Stimulated activated CD8-positive, alpha-beta memory T cell treated with anti-CD3 and anti-CD28 coated beads, Interleukin-4, amount 100 ng/mL, for 1 hour (primary cell): ENCODE measurements at places on chromosomes 2 and 18.

- DNase-seq, result no peak
Measured at GRCh38 chr2:165803123-165803760, 9.2 kb upstream of the GALNT3 start.

DNA sequence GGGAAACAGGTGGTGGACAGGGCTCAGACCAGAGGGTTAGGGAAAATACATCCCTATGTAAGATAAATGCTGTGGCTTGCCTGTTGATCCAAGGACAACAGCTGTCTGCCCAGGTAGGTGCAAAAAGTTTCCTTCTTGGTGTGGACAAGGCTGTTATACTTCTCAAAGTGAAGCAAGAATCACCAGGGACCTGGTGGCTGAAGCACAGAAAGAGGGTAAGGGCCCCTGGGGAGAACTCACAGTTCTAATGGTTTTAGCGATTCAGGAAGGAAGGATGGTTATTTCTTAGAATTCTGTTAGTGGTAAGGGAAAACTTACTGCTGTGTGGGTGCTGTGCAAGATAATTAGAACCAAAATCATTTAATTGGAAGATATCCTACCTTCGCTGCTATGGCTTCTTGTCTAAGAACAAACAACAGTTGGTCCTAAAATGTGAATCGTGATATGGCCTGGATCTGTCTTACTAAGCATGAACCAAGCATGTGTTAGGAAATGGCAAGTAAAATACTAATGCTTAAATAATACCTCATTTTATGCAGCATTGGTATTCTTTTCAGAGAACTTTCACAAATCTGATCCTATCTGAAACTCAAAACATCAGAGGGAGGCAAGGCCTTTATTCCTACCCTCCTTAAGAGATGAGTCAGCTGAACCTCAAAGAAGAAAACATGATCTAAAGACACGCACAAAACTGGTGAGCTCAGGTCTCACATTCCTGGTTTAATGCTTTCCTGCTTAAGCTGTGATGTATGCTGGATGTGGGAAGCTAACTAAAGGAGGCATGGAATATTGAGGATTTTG is 159.2 kb upstream of the THUMPD2 start:
- DNase-seq, result no peak

DNA sequence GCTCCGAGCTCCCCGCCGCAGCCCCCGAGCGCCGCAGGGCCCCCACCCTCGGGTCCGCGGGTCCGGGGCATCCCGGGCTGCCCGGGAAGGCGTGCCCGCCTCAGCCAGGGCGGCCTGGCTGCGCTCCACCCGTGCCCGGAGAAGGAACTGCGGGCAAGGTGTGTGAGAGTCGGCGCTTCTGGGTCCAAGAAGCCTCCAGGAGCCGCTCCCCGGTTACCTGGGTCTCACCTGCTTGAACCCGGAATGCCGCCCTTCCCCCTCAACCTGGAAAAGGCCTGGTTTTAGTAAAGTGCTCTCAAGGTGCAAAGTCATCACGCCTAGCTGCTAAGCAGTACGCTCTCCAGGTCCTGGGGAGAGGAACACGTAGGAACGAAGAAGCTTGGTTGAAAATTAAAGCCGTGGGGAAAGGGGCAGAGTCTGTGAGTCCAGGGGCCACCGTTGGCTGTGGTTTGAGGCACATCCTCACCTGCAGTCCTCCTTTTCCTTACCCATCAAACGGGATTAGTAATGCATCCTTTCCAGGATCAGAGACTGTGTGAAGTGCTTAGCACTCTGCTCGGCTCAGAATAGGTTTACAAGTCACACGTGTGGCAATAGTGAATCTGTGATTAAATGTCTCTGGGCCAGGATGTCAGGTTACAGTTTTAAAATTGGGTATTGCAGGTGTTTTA is 1.2 kb downstream of the ASAP2 start:
- no peak for DNase-seq

GRCh38 chr2:173165443-173166238 is 90.0 kb downstream of the MAP3K20 start:
- no peak for DNase-seq

GRCh38 chr2:26754972-26755670 is 9.0 kb upstream of the SLC35F6 start:
- no peak for DNase-seq

DNA sequence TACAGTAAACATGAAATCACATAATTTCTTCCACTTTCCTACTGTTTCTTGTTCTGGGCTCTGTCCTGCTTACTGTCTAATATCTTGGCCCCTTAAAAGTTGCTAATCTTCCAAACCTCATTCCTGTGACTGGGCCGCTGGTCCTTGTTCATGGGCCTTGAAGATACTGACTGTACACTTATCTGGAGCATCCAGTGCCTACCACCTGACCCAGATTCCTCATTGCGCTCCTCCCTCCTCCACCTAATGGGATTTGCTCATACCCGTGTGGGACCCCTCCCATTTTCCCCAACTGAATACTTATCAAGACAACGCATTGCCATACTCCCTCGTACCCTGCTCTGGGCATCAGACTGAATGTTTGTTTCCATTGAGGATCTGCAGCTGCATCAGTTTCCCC is 6.1 kb upstream of the IL37 start:
- DNase-seq, result no peak

DNA sequence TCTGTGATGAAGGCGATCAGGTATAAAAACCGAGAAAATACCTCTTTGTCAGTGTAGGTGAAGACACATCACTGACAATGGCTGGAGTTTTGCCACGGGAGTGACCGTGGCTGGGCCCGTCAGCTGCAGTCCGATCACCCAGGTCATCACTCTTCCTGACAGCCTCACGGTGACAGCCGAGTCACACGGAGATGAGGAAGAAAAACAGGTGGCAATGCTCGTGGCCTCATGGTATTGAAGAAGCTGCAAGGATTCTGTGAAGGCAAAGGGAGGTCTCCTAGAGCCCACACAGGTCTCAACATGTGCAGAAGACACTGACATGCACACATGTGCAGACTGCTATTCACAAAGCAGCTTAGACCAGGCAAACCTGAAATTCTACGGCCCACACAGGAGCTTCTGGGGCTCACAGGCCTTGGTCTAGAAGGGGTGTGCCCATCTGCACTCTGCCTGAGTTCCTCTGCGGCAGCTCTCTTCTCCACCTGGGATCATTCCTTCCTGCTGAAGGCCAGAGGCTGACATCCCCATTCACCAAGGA is 7.4 kb downstream of the COPS9 start:
- no peak for DNase-seq

- DNase-seq, result no peak
Measured at GRCh38 chr18:3044931-3045698, 32.2 kb upstream of the LPIN2 start.

- no peak for DNase-seq
Measured at GRCh38 chr2:10820978-10821695, 8.6 kb upstream of the PDIA6 start.

- DNase-seq, result no peak
Measured at GRCh38 chr2:231890896-231891513, 35.2 kb downstream of the NPPC start.

- DNase-seq, result no peak
Measured at GRCh38 chr18:10579079-10579867, 53.4 kb downstream of the NAPG start.

DNA sequence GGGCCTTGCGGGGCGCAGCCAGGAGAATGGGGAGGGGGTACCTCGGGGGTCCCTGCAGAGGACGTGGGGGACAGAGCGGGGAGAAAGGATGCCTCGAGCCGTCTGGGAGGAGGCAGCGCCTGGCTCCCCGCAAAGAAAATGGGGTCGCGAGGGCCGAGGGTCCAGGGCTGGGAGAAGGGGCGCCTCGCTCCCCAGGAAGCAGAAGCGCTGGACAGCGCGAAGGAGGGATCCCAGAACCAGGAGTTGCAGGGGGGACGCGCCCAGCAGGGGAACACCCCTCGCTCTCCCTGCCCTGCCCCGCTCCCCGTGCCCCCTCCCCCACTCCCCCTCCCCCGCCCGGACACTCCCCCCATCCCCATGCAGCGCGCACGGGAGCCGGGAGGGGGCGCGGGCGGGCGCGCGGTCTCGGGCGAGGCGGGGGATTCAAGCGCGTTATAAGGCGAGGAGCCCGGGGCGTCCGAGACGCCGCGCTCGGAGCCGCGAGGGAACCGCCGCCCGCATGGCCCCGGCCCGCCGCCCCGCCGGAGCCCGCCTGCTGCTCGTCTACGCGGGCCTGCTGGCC is at the start of gene ERFE:
ERFE (plus strand) TSS at position 462 of the 562 bp plus-strand sequence; CDS start at position 500, 38 bp downstream.
- DNase-seq, result no peak

DNA sequence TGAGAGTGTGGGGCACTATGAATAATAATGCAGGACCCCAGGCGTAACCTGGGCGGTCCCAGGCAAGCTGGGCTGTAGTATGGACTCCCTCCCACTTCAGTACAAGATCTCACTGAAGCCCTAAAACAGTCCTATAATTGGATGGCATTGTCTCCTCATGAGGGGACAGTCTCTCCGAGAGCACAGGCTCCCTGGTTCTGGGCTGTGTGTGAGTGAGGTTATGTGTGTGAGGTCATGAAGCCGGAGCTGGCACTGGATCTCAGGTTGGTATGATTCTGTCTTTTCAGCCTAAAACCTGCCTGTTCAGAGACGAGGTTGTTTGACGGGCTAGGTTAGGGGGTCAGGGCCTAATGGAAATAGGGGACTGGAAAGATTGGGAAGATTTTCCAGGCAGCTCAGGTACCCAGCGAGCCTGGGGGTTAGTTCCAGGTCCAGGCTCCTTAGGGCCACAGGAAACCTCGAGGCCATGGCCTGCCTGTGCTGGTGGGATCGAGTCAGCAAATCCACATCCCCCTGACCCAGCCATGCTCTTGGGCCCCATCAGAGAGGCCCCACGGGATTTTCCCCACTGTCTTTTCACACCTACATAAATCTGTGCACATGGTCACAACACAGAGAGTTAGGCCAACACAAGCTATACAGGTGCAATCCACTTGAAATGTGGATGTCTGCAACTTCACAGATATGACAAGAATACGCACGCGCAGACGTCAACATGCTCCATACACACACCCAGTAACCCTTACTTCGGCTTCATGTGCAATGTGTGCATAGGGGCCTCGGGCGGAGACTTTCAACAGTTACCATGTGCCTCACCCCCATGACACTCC is 94.8 kb downstream of the INHBB start:
- no peak for DNase-seq

- no peak for DNase-seq
Measured at GRCh38 chr2:212863185-212863588, 288.2 kb downstream of the IKZF2 start.

DNA sequence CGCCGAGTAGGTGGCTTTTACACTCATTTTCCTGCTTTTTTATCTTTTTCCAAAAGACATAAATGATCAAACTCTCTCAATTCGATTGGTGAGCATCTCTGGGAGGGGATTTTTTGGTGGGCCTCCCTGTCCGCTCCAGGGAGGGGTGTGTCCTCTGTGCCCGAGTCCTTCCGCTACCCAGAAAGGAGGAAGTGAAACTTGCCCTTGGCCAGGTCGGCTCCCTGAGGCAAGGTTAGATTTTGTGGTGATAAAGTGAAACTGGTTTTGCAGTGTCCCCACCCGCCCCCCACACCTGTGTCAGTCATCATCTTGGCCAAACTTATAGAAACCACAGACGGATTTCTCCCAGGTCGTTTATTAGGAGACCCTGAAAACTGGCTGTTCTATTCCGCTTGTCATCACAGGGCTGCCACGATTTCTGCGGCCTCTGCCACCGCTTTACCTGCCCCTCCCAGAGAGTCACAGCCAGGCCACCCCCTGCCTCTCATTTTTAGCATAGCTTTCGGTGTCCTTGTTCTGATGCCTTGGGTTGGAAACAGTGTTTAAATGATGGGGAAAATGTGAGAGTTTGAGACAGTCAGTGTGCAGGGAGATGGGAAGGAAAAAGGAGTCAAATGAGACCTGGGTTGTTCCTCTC is 93.6 kb downstream of the SH3BP4 start:
- no peak for DNase-seq

- DNase-seq, result no peak
Measured at GRCh38 chr18:7661207-7661606, 94.1 kb downstream of the PTPRM start.

- no peak for DNase-seq
Measured at GRCh38 chr2:138950486-138950885, 170.3 kb upstream of the NXPH2 start.

DNA sequence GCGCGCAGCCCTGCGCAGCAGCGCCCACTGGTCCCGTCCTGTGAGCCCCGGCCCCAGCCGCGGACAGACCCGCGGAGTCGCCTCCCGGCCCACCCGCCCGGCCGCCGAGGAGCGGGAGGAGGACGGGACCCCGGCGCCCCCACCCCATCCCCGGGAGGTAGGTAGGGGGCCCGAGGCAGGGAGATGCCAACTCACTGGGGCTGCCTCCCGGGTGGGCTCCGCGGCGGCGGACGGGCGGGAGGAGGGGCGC is 160 bp downstream of the SPTBN1 start:
- DNase-seq, result no peak

DNA sequence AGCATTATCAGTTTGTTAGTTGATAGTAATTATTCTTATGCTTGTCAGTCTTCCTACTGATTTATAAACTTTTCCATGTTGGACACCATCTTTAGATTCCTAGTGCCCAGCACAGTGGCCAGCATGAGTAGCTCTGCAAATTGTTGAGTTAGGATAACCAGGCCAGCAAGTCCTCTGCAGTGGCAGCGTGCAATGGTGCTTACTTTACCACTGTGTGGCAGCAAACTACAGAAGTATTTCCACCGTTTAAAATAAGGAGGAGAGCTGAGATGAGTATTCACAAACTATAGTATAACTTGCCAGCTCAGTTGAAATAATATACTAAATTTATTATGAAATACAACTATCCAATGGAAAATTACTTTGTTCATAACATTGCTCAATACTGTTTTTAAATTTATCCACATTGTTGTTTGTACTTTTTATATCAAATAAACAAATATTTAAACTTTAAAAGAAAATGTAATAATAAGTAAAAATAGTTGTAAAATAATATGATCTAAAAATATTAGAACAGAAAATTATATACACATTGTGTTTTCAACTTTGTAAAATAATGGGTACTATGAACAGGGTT is 9.3 kb upstream of the THADA start:
- DNase-seq, result no peak

GRCh38 chr2:113840518-113840917 is 49.4 kb upstream of the ACTR3 start:
- DNase-seq, result no peak
